ENCODE measurements at places on chromosomes 3 and 15.
A peak's percentile ranks its signal among the peaks of the same experiment; 100 is the strongest.

GRCh38 chr3:170780955-170781354 lies 89.0 kb downstream of the RPL22L1 start:
- DNase-seq, result no peak

DNA sequence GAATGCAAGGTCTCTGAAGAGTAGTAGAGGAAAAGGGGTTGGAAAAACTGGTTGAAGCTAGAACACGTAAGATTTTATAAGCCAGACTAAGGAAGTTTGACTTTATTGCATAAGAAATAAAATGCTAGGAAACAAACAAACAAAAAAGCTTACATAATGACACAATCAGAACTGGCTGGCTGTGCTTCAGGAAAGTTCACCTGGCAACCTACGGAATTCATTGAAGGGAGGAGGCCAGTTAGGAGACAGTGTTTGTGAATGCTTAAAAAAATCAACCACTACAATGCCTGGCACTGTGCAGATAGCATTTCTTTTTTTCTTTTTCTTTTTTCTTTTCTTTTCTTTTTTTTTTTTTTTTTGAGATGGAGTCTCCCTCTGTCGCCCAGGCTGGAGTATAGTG lies 1.9 kb upstream of the ICE2 start:
- no peak for DNase-seq

DNA sequence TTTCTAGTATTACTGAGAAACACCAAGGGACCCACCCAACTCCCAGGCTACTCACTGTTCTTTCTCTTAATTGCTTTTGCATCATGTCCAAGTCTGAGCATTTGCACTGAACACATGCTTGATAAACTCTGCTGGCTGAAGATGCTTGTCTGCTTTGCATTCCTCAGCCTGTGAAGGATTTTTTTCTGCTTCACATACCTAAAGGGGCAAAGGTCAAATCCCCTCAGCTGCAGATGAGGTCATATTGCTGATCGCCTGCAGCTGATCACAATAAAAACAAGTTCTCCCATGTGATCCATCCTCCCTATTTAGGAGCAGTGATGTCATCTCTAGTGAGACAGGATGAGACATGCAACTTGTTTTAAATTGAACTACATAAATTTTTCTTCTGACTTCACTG lies 84.6 kb upstream of the DCBLD2 start:
- peak; percentile 82 for DNase-seq

DNA sequence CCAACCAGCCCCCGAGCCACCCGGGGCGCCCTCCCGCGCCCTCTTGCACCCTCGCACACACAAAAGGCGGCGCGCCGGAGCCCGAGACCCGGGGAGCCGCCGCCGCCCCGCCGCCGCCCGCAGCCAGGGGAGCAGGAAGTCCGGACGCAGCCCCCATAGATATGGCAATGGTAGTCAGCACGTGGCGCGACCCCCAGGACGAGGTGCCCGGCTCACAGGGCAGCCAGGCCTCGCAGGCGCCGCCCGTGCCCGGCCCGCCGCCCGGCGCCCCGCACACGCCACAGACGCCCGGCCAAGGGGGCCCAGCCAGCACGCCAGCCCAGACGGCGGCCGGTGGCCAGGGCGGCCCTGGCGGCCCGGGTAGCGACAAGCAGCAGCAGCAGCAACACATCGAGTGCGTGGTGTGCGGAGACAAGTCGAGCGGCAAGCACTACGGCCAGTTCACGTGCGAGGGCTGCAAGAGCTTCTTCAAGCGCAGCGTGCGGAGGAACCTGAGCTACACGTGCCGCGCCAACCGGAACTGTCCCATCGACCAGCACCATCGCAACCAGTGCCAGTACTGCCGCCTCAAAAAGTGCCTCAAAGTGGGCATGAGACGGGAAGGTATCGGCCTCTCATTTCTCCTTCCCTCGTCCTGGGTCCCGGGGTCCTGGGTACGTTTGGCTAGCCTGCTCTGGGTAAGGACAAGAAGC lies 1.6 kb downstream of the NR2F2 start:
- DNase-seq, result peak; percentile 65

GRCh38 chr15:93420050-93420452 lies 331.0 kb upstream of the RGMA start:
- peak; percentile 3 for DNase-seq

DNA sequence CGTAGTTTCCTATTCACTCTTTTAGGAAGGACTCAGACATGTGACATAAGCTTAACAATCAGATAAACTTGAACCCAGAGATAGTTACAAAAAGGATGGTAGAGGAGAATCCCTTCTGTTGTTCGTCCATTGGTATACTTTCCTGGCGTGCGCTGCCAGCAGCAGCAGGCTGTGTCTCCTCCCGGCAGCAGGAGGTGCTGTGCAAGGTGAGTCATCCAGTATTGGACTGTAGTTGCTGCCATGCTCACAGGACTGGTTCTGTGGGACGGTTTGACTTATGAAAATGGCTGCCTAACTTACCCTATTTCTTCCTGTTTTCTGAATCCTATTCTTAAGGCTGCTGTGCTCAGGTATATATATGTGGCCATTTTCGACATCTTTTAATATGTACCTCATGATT lies 253.4 kb upstream of the LRRC3B start:
- DNase-seq, result no peak

GRCh38 chr15:72787526-72787925 lies 4.0 kb upstream of the ADPGK start:
- no peak for DNase-seq

DNA sequence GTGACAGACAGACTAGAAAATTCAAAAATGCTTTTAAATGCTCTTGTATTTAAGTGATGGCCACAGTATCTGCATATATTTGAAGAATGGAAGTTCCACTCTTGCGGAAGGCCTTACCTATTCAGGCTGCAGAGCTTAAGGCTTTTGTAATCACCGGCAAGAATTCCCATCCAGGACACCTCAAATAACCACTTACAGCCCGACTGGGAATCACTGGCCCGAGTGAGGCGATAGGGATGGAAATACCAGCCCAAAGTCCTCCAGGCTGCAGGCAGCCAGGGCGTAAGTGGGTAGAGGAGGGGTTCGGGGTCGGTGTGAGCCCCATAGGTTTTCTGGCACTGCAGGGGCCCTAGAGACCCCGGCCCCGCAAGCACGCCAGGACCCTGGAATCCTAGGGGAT lies 9.5 kb downstream of the CMTM7 start:
- no peak for DNase-seq

- no peak for DNase-seq
Measured at GRCh38 chr3:181718987-181719911, 7.5 kb downstream of the SOX2 start.

GRCh38 chr3:193757457-193757856 lies 164.4 kb downstream of the OPA1 start:
- DNase-seq, result no peak

GRCh38 chr3:71311661-71312046 lies 271.9 kb downstream of the FOXP1 start:
- peak; percentile 36 for DNase-seq

GRCh38 chr3:132395126-132395525 lies 22.2 kb upstream of the DNAJC13 start:
- DNase-seq, result no peak

DNA sequence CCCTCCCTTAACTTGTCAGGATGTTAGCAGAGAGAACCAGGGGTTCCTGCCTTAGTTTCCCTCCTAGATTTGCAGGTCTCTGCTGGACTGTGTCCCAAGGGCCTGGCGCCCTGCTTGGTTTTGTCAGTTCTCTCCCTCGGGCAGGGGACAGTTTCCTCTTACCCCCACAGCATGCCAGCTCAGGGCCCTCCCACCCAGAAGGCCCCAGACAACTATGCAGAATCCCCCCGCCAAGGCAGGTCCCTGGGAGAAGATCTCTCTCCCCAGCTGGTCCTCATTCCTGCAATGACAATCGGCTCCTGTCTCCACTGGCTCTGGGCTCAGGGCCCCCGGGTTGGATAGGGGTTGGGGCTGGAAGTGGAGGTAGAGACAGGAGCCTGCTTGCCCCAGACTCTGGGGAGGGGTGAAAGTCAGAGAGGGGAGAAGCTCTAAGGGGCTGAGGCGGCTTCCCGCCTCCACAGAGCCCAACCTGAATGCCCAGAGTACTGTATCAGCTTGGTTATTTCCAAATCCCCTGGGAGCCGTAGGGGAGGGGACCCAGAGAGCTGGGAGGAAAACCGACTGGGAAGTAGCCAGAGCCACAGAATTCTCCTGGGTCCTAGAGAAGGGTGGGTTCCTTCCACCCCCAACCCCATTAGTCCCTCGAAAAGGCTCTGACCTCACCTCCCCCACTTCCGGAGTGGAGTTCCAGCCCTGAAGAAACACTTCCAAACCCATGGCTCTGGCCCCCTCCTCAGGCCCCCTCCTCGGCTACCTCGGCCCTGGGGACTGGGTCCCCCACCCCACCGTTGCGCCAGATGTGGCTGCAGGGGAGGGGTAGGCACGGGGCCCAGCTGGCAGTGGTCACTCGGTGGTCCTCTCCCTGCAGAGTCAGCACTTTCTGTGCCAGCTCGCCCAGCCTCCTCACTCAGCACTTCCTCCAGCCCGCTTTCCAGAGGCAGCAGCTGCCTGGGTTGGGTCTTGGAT lies 3.8 kb upstream of the LOXL1 start:
- DNase-seq, result peak; percentile 94

GRCh38 chr3:127108796-127109195 lies 84.1 kb upstream of the PRR23E start:
- no peak for DNase-seq

DNA sequence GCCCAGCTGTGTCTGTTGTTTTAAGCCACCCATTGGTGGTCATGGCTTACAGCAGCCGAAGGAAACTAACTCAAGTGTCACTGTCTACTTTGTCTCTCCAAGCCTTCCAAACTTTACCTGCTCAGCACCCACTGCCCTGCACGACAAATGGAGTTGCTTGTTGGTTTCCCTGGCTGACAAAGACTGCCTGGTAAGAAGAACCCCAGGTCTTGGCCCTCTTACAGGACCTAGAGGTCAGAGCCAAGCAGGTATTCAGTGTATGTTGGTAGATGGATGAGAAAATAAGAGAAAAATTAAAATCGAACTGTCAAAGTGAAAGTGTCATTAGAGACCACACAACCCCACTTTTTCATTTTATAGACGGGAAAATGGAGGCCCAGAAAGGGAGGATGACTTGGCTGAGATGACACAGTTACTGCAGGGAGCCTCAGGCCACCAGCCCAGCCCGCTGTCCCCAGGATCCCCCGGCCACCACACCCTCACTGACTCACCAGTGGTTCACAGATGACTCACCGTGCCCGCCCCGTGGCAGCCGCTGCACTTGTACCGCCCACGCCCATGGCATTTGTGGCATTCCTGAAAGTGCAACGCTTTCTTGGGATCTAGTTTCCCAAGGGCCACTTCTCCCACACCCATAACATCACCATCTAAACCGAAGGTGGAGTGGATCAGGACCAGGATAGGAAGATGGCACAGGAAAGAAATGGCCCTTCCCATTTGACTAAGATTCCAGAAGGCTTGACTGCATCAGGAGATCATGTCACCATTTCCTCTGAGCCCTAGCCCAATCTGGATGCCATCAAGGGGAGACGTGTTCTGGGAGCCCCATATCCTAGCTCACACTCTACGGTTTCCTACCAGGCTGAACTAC lies 15.2 kb downstream of the SSUH2 start:
- peak; percentile 60 for DNase-seq

DNA sequence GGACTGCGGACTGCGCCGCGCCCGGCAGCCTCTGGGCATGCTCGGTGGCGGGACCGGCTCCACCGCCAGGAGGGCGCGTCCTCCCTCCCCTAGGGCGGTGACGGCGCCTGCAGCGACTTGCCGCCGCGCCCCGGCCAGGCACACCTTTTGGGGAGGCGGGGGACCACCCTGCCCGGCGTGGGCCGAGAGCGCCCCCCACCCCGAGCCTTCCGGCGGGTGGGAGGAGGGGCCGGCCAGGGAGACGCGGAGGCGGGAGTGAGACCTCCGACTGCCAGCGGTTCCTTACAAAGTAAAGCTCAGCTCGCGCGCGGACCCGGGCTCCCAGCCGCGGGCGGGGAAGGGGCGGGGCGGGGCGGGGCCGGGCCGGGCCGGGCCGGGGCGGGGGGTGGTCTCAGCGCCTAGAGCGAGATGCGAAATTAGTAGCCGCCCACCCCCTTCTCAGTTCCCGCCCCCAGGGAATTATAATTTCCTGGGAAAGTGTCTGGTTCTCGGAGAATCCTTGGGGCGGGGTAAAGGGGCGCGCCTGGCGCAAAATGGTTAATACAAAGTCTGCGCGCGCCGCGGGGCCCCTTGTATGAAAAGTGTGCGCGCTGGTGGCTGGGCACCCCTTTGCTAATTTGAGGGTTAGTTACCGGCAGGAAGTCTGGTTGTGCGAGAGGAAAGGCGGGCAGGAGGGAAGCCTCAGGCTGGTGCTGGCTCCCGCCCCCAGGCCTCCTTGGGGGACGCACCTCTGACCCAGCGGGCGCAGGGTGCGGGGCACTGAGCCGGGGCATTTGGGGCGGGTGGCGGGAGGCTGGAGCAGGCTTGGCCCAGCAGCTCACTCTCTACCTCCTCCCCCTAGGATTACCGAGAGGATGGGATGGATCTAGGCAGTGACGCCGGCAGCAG lies 224.8 kb upstream of the IL12A start:
- DNase-seq, result peak; percentile 96

GRCh38 chr3:134339913-134340312 lies 34.3 kb downstream of the AMOTL2 start:
- DNase-seq, result no peak

DNA sequence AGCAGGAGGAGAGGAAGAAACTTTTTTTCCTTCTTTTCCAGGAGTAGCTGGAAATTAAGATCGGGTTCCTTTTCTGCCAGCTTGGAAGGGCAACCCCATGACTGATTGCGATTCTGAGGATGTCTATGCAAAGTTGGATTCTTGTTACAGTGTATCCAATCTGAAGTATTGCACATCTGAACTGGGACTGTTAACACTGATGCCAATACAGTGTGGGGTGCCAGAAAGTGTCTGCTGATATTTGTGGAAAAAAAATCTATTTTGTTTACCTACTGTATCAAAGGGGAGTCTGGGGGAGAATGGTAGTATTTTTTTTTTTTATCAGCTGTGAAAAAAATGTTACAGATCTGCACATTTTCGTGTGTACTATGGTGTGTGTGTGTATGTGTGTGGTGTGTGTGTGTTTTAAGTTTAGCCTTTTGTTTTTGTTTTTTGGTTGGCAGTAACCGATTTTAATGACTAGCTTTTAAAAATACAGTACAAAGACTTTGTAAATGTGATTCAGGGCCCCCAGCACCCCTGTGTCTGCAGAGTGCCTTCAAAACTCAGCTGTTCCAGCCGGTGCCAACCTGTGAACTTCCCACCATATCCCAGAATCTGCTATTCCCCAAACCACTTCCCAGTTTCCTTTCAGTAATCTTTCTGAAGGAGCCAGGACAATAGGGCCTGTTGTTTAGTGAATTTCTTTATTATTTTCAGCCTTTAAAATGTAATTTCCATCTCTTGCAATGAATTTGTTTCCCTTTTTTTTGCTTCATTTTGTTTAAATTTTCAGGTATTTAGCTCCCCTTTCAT lies 1.9 kb downstream of the RAP2B start:
- DNase-seq, result no peak

GRCh38 chr3:194816748-194817591 lies 131.3 kb downstream of the FAM43A start:
- no peak for DNase-seq

DNA sequence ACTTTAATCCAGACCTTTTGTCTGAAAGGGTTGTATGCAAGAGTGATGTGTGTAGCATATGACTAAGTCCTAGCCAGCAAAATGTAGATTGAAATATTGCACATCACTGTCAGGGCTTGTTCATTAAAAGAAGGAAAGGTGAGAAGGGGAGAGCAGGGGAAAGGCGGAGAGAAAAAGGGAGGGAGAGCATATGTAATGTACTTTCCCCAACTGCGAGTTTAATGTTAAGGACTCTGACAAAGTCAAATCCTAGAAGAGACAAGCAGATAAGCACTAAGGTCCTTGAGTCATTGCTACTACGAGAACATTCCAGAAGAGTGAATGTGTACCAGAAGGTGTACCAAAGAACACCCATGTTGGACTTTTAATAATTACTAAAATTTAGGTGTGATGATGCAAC lies 1336.7 kb downstream of the NSUN3 start:
- DNase-seq, result no peak

- peak; percentile 13 for DNase-seq
Measured at GRCh38 chr3:76969996-76970615, 69.8 kb upstream of the ROBO2 start.
